ENCODE measurements at places on chromosomes 7 and 10.

DNA sequence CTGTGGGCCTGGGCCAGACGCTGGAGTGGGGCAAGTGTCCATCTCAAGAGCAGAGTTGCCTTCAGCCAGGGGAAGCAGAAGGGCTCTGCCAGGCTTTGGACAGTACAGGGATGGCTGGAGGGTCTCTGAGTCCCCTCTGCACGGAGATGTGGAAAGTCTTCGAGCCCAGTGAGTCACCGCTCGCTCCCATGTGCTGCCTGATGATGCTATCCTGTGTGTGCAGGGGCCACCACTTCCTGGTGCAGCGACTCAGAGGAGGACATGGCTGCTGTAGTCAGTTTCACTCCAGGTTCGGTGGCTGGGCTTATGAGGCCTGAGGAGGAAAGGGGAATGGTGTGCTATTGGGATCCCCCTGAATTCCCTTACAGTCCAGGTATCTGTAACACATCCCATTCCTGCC, 6.0 kb downstream of the ADCYAP1R1 start:
- DNase-seq, result no peak

- DNase-seq, result no peak
Measured at GRCh38 chr10:53893061-53893460, 908.0 kb downstream of the PCDH15 start.

- no peak for DNase-seq
Measured at GRCh38 chr10:44911081-44911540, at the start of gene TMEM72. TSS of gene TMEM72 (plus strand) at chr10:44911337. CDS start at chr10:44911513, 176 bp downstream.

DNA sequence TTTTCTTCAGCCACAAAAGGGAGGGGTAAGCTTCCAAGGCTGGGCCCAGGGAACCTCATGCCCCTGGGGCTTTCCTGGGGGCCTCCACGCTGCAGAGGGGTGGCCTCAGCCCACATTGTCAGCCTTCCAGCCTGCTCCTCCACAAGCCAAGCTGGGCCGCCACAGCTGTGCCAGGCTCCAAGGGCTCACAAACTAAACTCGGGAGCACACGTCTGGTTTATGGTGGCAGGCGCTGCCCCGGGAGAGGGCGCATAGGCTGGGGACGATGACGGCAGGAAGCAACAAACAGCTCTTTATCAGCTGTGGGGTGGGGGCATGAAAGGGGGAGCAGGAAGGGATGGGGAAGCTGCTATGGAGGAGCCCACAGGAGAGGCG, 6.3 kb upstream of the CDH23 start:
- DNase-seq, result no peak

DNA sequence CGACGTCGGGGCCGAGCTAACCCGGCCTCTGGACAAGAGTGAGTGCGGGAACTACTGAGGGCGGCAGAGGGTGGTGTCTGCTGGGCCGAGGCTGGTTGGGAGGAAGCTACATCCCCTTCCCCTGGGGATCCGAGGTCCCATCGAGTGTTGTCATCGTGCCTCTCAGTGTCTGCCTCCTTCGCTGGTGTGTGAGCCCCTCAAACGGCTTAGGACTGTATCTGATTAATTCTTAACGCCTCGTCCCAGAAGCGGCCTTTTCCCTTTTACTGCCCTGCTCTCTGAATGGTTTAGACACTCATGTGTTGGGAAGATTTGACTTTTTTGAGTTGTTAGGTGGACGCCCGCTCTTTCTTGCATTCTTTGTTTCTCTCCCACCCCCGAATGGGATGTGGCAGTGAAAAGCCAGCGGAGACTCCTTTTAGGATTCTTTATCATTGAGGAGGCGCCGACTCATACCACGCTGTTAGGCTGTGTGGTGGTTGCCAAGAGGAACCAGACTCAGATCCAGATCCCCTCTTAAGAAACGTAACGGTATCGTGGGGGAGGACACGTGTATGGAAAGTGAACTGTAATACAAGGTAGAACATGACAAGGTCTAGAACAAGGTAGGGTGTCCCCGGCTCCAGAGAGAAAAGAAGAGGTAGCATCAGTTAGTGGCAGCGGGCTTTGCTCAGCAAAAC, 631 bp downstream of the SUPV3L1 start:
- DNase-seq, result no peak

DNA sequence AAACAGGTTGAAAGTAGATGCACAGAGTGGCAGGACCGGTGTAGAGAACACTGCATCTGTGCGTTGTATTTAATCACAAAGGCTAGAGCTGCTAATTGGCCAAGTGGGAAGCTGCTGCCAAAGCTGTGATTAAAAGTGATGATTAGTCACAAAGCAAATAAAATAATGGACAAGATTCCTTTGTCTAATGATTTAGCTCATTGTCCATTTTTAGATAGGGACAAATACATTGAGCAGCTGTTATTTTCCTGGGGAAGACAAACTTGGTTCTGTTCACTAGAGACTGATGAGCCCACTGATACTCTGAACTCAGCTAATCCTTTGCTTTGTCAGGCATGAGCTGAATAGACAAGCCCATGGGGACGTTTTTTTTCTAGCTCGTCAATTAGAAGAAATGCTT, 19.7 kb downstream of the UBE3C start:
- DNase-seq, result no peak
